ENCODE measurements at places on chromosomes 11 and 22.

DNA sequence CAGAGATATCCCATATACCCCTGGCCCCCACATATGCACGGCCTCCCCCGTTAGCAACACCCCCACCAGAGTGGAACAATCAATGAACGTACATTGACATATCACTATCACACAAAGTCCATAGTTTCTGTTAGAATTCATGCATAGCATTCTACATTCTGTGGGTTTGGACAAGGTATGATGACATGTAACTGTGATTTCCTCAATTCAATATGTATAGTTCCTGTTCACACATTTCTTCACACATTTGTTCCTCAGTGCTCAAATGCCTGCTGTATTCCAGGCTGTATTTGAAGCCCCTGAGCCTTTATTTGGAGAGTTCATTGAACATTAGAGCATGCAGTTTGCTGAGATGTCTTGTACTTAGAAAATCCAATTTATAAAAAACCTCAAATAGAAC is 69.9 kb downstream of the PTPRJ start:
- DNase-seq: no peak

- DNase-seq: peak; percentile 30
These were observed 19.3 kb downstream of the TSSC4 start for GRCh38 chr11:2419638-2420501.

DNA sequence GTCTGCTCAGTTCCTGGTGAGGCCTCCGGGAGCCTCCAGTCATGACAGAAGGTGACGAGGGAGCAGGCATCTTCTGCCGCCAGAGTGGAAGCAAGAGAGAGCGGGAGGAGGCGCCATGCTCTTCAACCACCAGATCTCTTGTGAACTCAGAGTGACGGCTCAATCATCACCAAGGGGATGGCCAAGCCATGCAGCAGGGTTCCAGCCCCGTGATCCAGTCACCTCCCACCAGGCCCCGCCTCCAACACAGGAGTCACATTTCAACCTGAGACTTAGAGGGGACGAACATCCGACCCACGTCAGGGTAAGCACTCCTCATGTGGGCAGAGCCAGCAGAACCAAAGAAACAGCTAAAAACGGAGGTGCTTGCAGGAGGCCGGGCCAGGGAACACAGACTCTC is 1470.5 kb downstream of the BRD1 start:
- DNase-seq: no peak

DNA sequence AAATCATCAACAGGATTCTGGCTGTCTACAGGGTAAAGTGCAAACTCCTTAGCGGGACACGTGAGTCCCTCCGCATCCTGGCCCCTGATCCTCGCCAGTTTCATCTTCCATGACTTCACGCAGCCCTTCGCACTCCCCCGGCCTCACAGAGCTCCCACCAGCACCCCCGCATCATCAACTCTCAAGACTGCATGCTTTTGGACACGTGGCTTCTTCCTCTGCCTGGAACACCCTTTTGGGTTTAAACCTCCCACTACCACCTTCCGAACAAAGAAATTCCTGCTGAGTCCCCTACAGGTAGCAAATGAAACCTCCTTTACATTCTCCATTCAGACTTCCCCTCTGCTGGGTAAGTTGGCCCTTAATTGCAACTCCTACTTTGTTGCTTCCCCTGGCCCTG is 12.6 kb upstream of the EIF3M start:
- no peak for DNase-seq

- no peak for DNase-seq
These were observed 62.8 kb downstream of the PPFIA1 start for GRCh38 chr11:70333261-70333660.

DNA sequence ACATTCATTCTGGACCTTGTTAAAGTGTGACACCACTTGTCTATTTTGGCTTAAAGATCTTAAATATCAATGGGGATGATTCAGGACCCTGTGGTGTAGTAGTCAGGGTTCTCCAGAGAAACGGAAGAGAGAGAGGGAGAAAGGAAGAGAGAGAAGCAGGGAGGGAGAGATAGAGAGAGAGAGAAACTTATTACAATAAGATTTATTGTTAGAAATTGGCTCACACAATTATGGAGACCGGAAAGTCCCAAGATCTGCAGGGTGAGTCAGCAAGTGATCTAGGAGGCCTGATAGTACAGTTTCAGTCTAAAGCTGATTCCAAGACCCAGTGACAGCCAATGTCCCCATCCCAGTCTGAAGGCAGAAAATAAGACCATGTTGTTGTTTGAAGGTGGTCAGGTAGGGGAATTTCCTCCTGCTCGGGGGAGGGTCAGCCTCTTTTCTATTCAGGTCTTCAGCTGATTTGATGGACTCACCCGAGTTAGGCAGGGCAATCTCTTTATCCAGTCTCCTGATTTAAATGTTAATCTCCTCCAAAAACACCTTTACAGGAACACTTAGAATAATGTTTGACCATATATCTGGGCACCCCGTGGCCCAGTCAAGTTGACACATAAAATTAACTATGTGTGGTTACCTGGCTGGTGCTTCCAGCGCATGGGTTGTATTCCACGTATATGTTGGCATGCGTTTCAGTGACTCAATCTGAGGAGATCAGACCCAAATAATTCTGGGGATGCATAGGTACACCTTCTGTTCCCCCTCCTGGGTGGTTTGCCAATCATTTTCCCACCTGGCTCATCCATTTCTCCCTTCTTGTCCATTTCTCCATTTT is 1350.5 kb downstream of the TBC1D22A start:
- no peak for DNase-seq

DNA sequence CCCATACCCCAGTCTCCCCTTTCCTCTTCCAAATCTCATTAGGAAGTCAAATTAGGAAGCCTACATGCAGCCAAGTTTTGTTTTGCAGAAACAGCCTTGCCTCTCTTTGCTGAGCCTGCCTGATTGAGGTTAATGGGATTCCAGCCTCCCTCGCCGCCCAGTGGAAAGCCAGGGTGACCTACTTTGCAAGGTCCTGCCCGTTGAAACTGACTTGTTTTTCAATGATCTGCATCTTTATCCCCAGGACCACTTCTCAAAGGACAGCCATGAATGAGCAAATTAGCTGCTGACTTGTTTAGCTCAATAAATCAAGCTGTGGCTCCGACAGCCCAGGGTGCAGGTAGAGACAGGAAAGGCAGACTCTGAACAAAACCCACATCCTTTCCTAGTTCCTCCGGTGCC is 110.4 kb downstream of the RRAS2 start:
- no peak for DNase-seq

GRCh38 chr11:117946842-117947526 is 17.8 kb upstream of the TMPRSS13 start:
- DNase-seq: peak; percentile 67

DNA sequence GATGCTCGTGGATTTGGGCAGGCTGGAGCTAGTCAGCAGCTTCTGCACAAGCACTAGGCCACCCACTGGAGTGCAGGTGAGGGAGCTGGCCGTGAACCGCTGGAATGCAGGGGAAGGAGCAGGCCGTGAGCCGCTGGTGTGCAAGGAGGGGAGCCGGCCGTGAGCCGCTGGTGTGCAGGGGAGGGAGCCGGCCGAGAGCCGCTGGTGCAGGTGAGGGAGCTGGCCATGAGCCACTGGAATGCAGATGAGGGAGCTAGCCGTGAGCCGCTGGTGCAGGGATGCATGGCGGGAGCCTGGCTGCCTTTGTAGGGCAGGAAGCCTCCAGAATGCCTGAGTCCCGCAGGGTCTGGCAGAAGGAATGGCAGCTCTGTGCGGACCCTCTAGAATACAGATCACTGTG is 4220.0 kb upstream of the OR11H1 start:
- DNase-seq: no peak

- DNase-seq: no peak
These were observed 12.9 kb downstream of the NEAT1 start for GRCh38 chr11:65435411-65435931.

GRCh38 chr11:35276396-35277145 is 137.6 kb downstream of the CD44 start:
- DNase-seq: no peak

DNA sequence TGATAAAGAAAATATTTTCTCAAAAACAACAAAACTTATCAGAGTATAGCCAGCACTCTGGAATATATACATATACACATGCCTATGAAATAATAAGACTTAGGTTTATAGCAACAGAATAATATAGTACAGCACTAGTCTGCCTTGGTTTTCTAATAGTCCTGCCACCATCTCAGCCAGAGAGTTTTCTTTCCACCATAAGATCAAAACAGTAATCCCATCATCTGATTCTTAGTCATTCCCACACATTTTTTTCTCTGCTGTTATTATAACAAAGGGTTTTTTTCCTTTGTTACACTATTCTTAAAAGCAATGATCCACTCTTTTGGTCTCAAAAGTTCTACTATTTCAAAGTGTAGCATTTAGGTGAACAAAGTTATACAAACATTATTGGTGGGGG is 15.1 kb downstream of the MTMR2 start:
- no peak for DNase-seq

DNA sequence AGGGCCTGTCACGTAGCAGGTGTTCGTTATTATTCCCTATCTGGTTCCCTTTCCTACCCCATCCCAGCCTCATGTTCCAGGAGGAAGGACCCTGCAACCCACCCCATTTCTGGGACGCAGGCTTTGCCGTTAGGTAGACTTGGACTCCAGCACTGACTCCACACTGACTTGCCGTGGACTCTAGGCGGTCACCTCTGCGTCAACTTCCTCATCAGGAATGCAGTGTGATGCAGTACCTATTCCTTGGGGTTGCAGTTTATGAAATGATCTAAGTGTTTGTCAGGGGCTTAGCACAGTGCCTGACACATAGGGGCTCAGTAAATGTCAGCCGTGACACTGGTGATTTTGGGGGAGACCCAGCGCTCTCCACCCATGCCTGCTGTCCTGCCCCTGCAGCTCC is 16.8 kb downstream of the DGKZ start:
- no peak for DNase-seq

DNA sequence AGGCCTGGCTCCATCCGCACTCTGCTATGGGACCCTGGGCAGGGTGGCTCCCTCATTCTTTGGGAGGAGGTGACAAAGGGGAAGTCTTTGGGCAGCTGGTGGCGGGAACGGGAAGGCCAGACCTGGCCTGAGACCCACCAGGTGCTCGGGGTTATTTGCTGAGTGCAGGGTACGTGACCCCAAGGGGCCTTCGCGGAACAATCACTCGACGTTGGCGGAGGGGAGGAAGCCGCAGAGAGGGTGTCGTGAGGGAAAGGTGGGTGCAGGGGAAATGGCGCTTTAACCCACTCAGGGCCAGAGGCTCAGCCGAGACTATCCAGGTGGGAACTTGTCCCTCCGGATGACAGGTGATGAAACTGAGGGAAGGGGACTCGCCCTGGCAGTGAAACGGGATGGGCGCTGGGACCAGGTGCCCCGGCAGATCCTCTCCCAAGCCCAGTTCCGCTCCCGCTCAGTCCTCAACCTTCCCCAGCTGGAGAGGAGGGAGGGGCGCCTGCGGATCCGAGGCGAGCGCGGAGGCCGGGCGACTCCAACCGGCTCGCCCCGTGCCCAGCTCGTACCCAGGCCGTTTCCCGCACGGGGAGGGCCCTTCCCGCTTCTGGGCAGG is 911 bp downstream of the A4GALT start:
- DNase-seq: no peak

DNA sequence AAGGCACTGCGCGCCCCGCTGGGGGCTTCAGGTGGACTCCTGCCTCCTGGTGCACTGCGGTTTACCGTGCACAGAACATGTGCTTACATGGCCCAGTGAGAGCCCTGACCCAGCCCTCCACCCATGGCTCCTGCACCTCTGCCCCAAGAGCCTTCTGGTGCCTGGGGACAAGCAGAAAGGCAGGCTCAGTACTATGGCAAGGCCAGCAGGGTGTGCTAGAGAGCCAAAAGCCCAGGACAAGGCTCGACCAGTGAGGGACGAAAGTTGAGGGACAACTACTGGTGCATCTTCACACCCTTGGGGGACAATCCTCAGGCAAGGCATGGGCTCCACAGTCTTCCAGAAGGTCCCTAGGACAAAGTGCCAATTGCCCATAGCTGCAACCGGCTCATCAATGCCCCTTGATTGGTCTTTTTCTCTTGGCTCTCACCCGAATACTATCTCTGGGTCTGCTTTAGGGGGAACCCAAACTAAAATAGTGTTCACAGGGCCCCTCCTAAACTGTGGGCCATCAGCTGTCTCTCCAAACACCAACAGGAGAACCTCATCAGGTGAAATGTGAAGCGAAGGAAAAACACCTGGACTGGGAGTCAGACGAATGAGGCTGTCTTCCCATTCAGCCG is 13.5 kb downstream of the PGA5 start:
- peak; percentile 36 for DNase-seq

DNA sequence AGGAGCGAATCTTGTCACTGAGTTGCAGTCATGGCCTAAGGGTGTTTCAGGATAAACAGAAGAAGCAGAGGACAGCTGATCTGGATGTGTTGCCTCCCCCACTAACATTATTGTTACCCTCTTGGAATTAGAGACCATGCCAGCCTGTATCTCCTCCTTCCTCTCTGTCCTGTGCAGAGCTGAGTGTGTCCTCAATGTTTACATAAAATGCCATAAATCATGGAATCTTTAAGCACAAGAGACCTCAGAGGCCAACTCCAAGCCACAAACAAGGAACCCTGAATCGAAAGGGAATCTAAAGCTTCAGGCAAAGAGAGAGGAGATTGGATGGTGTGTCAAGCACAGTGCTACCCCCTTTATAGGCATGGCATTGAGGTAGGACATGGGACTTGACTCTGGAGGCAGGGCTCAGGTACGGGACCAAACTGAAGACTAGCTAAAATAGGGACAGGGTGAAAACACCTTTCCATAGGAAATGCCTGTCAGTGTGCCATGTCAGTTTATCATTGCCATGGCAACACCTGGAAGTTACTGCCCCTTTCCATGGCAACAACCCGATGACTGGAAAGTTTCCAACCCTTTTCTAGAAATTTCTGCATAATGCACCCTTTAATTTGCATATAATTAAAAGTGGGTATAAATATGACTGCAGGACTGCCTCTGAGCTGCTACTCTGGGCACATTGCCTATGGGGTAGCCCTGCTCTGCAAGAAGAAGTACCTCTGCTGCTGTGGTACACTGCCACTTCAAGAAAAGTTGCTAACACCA is 489.7 kb downstream of the MIAT start:
- DNase-seq: no peak

DNA sequence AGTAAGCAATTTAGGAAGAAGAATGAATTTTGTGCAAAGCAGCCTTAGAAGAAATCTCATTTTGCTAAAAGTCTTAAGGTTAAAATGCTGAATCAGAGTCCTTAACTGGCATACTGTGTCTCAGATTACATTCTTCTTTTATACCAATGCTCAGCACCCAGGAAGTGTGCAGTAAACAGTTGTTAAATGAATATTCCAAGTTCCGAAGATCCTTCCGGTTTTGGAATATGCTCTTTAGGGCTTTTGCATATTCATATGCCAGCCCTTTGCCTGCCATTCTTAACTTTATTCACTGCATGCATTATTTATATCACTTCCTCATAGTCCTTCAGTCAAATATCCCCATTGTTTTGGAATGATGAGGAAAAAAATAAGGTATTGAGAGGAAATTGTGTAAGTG is 242.0 kb downstream of the DDX10 start:
- DNase-seq: no peak

Data from stimulated activated CD4-positive, alpha-beta T cell treated with anti-CD3 and anti-CD28 coated beads, Interleukin-1b, Interleukin-23, amount 100 ng/mL, for 24 hours (primary cell).